ENCODE measurements at places on chromosomes 13 and 19. TPM values are rescaled to one million over a fixed set of nuclear protein-coding genes. Genes with fewer than 3 reads are reported as not detected.

GRCh38 chr13:107203146-107203847 is 635.4 kb upstream of the ARGLU1 start:
- DNase-seq, result peak; percentile 46

DNA sequence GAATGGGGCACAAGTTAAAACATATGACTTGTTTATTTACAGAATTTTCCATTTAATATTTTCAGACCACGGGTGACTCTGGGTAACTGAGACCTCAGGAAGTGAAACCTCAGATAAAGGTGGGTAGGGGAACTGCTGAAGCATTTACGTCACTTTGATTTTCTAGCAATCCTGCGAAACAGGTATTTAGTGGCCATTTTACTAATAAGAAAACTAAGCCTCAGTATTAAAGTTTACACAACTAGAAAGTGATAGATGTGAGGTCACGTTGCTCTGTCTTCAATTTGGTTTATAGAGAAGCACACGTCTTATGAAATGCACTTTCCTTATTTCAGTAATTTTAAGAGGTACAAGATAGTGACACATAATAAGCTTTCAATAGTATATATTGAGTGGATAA is 402.8 kb downstream of the FGF9 start:
- DNase-seq, result no peak

DNA sequence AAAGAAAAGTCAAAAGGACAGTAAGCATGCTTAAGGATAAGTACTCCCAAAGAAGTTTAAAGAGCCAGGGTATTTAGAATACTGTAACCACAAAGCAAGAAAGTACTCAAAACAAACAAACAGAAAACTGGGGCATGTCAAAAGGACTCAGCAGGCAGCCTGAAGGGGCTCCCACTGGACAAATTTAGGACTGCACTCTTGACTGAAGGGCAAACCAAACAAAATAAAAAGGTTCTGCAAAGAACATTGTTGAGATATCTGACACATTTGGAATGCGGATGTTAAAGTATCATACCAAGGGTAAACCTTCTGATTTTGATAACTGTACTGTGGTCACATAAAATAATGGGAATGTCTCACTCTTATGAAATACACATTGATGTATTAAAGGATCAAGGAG is 157.4 kb downstream of the TNFSF13B start:
- DNase-seq, result no peak

S1PR4 gene
- not detected for total RNA-seq

- DNase-seq, result no peak
Observed at GRCh38 chr13:80605011-80605410, 264.1 kb upstream of the SPRY2 start.

- DNase-seq, result no peak
Observed at GRCh38 chr19:45502111-45502510, 3.9 kb downstream of the PPM1N start.

- peak; percentile 51 for DNase-seq
Observed at GRCh38 chr13:111210544-111211469, 95.7 kb downstream of the ARHGEF7 start.

PEG3 gene
- 11.6 TPM for total RNA-seq

- no peak for DNase-seq
Observed at GRCh38 chr13:62524498-62524897, 1108.8 kb upstream of the PCDH20 start.

DNA sequence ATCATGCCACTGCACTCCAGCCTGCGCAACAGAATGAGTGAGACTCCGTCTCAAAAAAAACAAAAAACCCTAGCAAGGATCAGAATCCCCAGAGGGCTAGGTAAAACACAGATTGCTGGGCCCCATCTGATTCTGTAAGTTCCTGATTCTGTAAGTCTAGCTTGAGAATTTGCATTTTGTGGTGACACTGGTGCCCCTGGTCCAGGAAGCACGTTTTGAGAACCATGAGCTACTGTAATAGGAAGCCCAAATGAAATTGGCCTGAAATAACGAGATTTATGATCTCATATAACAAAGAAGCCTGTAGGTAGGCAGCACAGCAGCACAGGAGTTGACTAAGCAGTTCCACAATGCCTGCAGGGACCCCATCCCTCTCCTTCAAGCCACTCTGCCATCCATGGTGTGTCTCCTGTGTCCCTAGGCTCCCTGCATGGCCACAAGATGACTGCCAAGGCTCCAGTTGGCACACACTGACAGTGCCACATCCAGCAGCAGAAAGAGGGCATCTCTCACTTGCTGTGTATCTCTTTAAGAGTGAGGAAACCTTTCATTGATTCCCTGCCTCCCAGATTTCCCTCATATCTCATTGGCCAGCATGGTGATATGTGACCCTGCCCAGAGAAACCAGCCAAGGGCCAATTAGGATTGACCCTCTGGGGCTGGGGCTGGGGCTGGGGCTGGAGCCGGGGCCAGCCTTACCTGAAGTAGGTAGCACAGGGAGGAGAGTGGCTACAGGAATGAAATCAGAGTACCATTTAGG is 21.7 kb downstream of the SIPA1L3 start:
- DNase-seq, result no peak

DNA sequence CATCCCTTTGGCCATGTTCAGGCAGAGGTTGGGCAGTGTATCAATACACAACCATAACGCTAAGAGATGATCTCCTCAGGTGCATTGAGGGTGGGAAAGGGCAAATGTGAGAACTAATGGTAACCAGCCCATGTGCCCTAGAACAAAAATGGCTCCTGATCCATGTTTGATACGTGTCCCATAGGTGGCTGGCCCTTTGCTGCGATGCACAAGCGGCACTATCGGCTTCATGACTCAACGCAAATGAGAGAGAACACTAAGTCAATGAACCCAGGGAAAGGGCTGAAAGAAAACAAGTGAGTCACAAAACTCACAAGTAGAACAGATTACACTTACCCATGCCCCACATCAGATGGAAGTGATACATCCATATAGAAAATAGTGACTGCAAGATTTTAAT is 201.7 kb downstream of the ABCC4 start:
- DNase-seq, result no peak
